ENCODE measurements at places on chromosomes 4 and X.

GRCh38 chr4:37873386-37873785 lies 17.5 kb upstream of the TBC1D1 start:
- DNase-seq: no peak

DNA sequence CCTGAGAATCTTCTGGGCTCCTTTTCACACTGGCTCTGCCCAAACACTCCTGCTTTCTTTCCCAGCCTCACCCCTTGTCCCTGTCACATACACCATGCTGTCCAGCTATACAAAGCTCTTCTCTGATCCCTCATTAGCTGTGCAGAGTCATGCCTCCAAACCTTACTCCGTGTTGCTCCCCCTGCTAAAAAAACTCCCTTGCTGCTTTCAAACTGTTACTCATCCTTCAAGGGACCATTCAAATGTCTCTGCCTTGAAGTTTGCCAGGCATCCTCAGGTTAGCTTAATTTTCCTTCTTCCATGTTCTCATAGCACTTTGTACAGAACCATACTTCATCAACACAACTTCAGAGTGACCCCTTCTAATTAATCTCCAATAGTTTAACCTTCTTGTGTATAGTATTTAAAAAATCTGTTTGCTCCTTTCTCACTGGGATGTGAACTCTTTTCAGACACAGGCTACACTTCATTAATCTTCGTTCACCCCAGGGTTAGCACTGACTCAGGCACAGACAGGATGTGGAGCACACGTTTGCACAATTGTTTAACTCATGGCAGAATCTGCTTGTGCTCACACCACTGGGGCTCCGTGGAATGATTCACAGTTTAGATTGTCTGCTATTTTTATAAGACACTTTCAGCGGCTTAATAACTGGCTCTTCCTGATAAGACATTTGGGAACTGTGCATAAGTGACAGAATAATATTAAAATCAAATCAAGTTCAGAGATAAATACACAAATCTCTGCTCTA lies 21.4 kb upstream of the SEL1L3 start:
- no peak for DNase-seq

GRCh38 chr4:143581331-143581946 lies 67.9 kb downstream of the SMARCA5 start:
- DNase-seq: peak; percentile 30

DNA sequence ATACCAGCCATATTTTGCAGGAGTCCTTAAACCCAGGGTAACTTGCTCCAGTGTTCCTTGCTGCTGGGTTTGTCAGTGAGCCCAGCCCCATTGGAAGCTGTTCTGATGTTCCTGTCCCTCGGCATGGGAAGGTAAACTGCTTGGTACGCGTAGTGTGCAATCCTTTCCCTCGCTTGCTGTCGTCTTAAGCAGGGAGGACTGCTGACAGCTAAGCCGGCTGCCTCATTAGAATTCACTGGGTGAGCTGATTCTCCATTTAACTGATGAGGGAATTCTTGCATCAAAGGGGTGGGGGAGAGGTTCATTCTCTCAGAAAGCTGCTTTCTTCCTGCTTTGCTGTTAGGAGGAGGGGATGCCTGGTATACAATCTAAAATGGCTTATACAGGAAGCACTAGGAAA lies 164.6 kb downstream of the MID1IP1 start:
- DNase-seq: no peak

- peak; percentile 16 for DNase-seq
Observed at GRCh38 chrX:16712548-16713155, at the start of gene CTPS2. Gene CTPS2 (minus strand): TSS chrX:16712669. CDS start chrX:16702902, 9,767 bp downstream.

Data from NCI-H1105 (cell line).